AG08395 (cell line): ENCODE measurements at places on chromosomes 16 and 17.
A peak's percentile ranks its signal among the peaks of the same experiment; 100 is the strongest.

DNA sequence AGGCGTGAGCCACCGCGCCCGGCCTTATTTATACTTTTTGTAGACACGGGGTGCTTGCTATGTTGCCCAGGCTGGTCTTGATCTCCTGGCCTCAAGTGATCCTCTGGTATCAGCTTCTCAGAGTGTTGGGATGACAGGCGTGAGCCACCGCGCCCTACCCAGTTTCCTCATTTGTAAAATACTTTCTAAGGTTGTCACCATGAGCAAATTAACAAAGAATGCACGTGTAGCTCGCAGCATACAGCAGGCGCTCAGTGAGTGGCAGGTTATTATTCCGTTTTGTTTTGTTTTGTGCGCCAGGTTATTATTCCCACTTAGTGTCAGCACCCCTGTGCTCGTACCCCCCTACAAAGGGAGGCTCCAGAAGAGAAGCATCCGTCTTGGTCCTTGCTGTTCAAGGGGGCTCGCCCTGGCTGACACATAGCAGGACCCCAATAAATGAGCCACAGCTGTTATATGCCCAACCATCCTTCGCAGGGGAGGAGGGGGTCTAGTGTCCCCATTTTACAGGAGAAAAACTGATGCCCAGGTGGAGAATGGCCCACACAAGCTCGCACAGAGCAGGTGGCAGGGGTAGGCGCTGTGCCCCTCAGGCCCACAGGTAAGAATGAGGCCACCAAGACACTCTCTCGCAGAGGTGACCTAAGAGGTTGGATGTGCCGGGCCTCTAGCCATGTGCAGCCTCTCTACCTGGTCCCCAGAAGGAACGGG lies 686 bp upstream of the MIEF2 start:
- no peak for DNase-seq

GRCh38 chr17:48843187-48843900 lies 12.5 kb downstream of the CALCOCO2 start:
- DNase-seq, result no peak

DNA sequence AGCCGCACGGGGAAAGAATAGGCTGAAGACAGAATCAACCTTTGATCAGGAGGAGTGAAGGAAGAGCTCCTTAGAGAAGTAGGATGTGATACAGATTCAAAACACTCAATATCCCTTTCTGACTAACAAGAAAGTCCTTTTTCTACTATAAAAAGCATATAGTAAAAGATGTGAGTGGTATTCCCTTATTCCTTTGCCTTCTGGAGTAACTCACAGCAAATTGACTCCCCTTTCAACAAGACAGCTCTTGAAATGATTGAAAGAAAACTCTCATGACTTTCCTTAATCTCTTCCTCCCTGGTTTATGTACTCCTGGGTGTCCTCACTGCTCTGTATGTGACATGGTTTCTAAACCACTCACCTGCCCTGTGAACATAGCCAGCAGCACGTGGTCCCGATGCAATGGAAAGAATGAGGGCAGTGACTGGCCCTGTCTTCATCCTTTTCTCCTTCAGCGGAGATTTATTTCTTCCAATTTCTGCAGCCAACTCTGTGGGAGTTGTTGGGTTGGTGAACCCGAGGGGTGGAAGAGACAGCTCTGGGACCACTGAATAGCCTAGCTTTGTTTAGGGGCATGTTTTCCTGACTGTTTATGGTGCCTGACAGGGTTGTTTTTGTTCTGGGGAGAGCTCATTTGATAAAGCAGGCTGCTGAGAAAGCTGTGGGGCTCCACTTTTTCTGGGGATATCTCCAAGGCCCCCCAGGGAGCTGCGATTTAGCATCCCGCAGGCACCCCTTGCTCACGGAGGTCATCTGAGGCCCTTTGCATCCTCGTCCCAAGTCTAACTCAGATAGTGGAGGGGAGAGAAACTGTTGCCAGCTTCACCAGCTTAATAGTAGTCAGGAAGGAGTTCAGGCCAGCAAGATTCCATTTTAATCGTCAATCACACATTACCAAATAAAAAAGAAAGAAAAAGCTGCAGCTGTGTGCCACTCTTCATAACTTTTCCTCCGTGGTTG lies 46.7 kb downstream of the MAP2K6 start:
- DNase-seq, result no peak

DNA sequence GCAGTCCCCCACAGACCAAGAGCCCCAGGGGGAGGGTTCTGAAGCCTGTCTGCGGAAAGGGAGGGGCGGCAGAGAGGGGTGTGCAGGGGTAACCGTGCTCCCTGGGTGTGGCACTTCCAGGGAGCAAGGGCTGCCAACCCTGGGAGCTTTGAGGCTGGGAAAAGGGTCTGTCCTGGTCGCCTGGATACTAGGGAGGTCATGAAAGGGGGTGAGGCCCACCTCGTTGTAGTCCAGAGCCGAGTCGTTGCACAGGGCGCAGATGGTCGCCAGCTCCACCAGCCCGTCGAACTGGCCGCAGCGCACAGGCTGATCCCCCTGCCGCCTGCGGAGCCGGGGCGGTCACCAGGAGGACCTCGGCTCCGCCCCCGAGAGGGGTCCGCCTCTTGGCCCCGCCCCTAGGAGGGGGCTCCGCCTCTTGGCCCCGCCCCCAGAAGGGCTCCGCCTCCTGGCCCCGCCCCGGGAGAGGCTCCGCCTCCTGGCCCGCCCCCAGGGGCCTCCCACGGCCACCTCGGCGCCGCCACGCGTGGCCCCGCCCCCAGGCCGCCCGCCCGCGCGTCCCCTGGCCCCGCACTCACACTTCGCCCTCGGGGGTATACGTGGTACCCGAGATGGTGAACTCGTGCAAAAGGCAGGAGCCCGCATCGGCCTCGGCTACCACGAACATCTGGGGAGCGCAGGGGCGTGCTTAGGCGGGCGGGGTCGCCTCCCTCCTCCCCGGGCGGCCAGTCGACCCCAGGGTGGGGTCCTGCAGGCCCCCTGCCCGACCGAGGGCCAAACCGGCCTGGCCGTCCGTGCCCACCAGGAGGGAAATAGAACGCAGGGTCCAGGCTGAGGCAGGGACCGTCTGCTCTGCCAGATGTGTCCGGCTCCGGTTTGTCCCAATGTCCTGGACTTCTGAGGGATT lies 19.5 kb downstream of the ATP2A3 start:
- DNase-seq, result peak; percentile 97

GRCh38 chr17:67531291-67531690 lies 154.2 kb downstream of the PITPNC1 start:
- peak; percentile 6 for DNase-seq

GRCh38 chr16:11248133-11248532 lies 7.9 kb downstream of the SOCS1 start:
- no peak for DNase-seq

GRCh38 chr16:67884684-67885083 lies at the start of gene NRN1L:
Gene NRN1L, plus strand, starts transcription at chr16:67884885. Its CDS starts 19 bp downstream, at chr16:67884904.
- peak; percentile 99 for DNase-seq
